ENCODE measurements at places on chromosomes 16 and 17. TPM values are rescaled to one million over a fixed set of nuclear protein-coding genes. Genes with fewer than 3 reads are reported as not detected.

DNA sequence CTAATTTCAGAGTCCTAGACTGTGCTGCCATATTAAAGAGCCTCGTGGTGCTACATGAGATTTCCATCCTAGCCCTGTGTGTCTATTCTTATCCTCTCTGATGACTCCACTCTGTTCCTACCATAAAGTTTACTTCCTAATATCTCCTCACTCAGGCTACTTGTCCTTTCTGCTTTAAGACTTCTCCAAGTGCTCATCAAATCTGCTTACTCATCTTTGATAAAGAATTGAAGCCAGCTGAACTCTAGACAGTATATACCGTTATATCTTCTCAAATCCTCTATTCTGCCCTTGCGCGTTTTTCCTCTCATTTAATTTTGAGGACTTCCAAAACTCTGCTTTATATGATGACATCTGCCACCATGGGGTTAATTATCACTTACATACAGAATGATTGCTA is 539.5 kb downstream of the HAPSTR1 start:
- no peak for DNase-seq

- no peak for DNase-seq
Observed at GRCh38 chr17:41822216-41823140, 9.7 kb downstream of the FKBP10 start.

- peak; percentile 84 for DNase-seq
Observed at GRCh38 chr17:70080541-70081347, 5.7 kb downstream of the KCNJ16 start.

- no peak for DNase-seq
Observed at GRCh38 chr16:71289732-71290062, 495 bp upstream of the CMTR2 start.

DNA sequence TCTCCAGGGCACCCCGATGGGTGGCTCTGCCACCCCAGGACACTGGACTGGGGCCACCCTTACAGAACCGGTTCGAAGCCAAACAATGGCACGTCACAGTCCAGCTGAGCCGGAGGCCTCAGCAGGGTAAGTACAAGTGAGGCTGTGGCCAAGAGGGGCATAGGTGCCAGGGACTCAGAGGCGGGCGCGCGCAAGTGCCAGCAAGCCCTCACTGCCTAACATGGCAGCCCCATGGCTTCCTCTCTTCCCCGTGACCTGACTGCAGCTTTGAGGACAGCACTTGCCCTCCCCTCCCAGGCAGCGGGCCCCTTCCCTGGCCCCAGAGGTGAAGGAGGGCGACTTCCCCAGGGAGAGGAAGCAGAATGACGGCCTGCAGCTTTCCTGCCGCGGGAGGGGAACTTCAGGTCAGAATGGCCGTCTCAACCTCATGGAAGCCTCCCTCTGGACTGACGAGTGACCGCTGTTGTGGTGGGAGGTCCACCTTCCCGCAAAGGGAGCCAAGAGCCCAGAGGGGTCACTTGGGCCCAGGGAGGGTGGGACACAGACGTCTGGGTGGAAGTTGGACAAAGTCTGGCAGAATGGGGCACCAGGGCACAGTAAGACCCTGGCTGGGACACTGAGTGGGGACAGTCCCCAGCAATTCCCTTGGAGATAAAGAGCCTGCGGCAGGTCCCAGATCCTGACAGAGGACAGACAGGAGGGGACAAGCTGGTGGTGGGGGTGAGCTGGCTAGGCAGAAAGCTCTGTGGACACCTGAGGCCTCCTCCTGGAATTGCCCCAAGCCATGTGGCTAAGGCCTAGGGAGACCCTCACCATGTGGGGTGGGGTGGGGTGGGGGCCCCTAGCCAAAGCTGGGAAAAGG is 52.1 kb upstream of the TOB1 start:
- DNase-seq: no peak

- no peak for DNase-seq
Observed at GRCh38 chr17:46011711-46012505, 12.9 kb downstream of the STH start.

GRCh38 chr17:73536700-73537605 is 107.3 kb downstream of the SDK2 start:
- no peak for DNase-seq

GRCh38 chr16:80260906-80261311 is 279.9 kb upstream of the DYNLRB2 start:
- no peak for DNase-seq

DNA sequence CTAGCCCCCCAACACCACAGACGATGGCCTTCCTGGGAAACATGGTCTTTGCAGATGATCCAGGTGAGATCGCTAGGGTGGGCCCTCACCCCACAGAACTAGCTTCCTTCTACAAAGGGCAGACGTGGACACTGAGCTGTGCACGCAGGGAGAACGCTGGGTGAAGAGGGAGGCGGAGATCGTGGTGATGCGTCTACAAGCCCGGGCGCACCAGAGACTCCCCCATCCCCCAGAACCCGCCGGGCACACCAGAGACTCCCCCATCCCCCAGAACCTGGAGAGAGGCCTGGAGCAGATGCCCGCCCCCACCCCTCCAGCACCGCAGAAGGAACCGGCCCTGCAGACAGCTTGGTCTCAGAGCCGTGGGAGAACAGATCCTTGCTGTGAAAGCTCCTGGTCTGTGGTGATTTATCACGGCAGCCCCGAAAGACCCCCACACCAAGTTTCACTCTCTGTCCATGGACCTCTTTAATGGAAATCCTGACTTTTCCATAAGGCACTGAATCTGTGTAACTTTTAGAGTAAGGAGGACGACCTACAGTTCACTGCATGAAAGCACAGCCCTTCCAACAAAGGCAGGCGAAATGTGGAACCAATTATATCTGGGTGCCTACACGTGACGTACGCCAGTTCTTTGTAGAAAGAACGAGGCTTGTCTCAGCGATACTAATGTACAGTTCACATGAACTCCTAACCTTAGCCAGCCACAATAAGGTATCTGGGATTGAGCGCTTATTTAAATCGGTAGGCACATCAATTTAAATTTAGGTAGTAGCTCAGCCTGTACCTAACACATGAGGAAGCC is 88.5 kb downstream of the ANKRD11 start:
- peak; percentile 75 for DNase-seq

The SPNS2 gene
- 0.27 TPM for total RNA-seq

The CD300E gene
- not detected for total RNA-seq

The SALL1 gene
- total RNA-seq: 0.16 TPM
